Activated CD4-positive, alpha-beta memory T cell treated with anti-CD3 and anti-CD28 coated beads, Interleukin-2, amount 10 ng/mL, durations not matched to agents 7 days and 5 days (primary cell): ENCODE measurements at places on chromosomes 13 and 19.

GRCh38 chr13:107374038-107374437 is 806.1 kb upstream of the ARGLU1 start:
- H3K4me1 ChIP-seq: no peaks in the 10 kb centered on the region
- no peaks in the 10 kb centered on the region for H3K36me3 ChIP-seq
- DNase-seq: no peak
- H3K27me3 ChIP-seq: no peaks in the 10 kb centered on the region

GRCh38 chr19:18271433-18271841 is 2.8 kb downstream of the IQCN start:
- DNase-seq: no peak
- no peak overlapping the region for H3K27ac ChIP-seq
- peaks cover 20% of the 10 kb centered on the region for H3K36me3 ChIP-seq
- no peaks in the 10 kb centered on the region for H3K27me3 ChIP-seq
- H3K4me1 ChIP-seq: peaks cover 17% of the 10 kb centered on the region
- H3K4me3 ChIP-seq: no peak overlapping the region

DNA sequence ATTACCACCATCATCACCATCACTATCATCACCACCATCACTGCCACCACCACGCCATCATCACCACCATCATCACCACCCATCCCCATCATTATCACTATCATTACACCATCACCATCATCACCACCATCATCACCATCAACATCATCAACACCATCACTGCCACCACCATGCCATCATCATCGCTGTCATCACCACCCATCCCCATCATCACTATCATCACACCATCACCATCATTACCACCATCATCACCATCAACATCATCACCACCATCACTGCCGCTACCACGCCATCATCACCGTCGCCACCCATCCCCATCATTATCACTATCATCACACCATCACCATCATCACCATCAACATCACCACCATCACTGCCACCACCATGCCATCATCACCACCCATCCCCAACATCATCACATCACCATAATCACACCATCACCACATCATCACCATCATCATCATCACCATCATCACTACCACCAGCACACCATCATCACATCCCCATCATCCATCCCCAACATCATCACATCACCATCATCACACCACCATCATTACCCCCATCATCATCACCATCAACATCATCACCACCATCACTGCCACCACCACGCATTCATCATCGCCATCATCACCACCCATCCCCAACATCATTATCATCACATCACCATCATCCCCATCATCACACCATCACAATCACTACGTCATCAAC is 61.7 kb downstream of the TUBGCP3 start:
- H3K27me3 ChIP-seq: no peaks in the 10 kb centered on the region
- H3K27ac ChIP-seq: no peak overlapping the region
- no peak overlapping the region for H3K4me3 ChIP-seq
- H3K4me1 ChIP-seq: no peaks in the 10 kb centered on the region
- DNase-seq: no peak
- H3K36me3 ChIP-seq: peaks cover 13% of the 10 kb centered on the region

- no peaks in the 10 kb centered on the region for H3K36me3 ChIP-seq
- no peak overlapping the region for H3K27ac ChIP-seq
- no peaks in the 10 kb centered on the region for H3K4me1 ChIP-seq
- peaks cover 3% of the 10 kb centered on the region for H3K27me3 ChIP-seq
- DNase-seq: no peak
Observed at GRCh38 chr13:77832339-77833100, 86.1 kb downstream of the EDNRB start.

- no peak overlapping the region for H3K27ac ChIP-seq
- H3K4me1 ChIP-seq: peaks cover 12% of the 10 kb centered on the region
- H3K36me3 ChIP-seq: no peaks in the 10 kb centered on the region
Observed at GRCh38 chr13:24192811-24193162, 32.3 kb downstream of the SPATA13 start.

DNA sequence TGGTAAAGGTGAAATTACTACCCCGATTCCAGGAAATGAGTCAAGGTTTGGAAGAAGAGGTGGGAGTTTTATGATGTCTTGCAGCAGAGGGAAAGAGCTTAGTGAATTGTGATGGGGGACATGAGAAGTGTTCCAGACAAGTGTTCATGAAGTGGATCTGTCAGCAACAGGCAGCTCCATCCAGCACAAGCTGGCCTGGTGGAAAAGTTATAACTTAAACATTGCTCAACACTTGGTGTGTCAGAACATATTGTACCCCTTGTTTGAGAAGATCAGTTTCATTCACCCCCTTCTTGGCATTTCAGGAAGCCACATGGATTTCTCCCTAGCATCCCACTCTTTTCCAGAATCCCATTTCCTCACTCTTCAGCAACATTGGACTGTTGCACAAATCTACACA is 222.0 kb downstream of the B3GLCT start:
- no peaks in the 10 kb centered on the region for H3K4me1 ChIP-seq
- DNase-seq: no peak
- no peaks in the 10 kb centered on the region for H3K36me3 ChIP-seq
- H3K27me3 ChIP-seq: peaks cover 8% of the 10 kb centered on the region
- H3K4me3 ChIP-seq: no peak overlapping the region
- no peak overlapping the region for H3K27ac ChIP-seq

- no peaks in the 10 kb centered on the region for H3K27me3 ChIP-seq
- H3K4me1 ChIP-seq: no peaks in the 10 kb centered on the region
- DNase-seq: no peak
- H3K27ac ChIP-seq: no peak overlapping the region
- H3K4me3 ChIP-seq: no peak overlapping the region
Observed at GRCh38 chr13:41700790-41701310, 243.5 kb downstream of the RGCC start.

GRCh38 chr19:11769995-11770394 is 3.2 kb downstream of the ZNF441 start:
- H3K4me3 ChIP-seq: no peak overlapping the region
- H3K36me3 ChIP-seq: peaks cover 61% of the 10 kb centered on the region
- DNase-seq: no peak
- H3K27me3 ChIP-seq: peaks cover 1% of the 10 kb centered on the region
- peaks cover 20% of the 10 kb centered on the region for H3K4me1 ChIP-seq

GRCh38 chr13:53161251-53161650 is 132.6 kb downstream of the OLFM4 start:
- no peaks in the 10 kb centered on the region for H3K27me3 ChIP-seq
- no peak overlapping the region for H3K27ac ChIP-seq
- no peak overlapping the region for H3K4me3 ChIP-seq
- H3K4me1 ChIP-seq: no peaks in the 10 kb centered on the region
- no peak for DNase-seq

DNA sequence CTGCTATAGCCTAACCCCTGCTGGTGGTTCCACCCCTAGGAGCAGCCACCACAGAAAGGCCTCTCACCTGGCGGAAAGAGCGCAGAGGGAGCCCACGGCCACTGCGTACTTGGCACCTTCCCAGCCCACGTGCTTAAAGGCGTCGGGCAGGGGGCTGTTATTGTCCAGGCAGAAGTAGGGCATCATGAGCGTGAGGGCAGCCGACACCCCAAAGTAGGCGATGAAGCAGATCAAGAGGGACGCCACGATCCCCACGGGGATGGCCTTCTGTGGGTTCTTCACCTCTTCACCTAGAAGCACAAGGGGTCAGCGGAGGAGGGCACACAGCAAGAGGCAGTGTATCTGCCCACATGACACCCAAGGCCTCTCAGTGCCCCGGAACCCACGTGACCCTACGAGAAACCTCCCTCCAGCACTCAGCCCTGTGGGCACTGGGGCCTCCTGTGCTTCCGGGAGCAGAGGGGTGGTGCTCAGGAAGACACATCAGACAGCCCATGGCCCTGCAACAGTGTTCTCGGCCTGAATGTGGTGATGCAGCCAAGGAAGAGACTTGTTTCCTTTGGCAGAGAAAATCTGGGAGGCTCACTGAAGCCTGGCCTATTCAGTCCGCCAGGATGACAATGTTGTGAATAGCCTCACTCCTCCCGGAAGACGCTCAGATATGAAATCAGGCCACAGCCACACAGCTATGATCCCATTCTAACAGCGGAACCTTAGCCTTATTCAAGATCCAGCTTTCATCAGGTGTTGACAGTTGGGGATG is 72.1 kb downstream of the SLC7A1 start:
- H3K36me3 ChIP-seq: peaks cover 62% of the 10 kb centered on the region
- H3K4me3 ChIP-seq: no peak overlapping the region
- no peak overlapping the region for H3K27ac ChIP-seq
- DNase-seq: no peak

- no peak for DNase-seq
- H3K4me3 ChIP-seq: no peak overlapping the region
- H3K27me3 ChIP-seq: no peaks in the 10 kb centered on the region
Observed at GRCh38 chr13:41111454-41111853, 21.1 kb downstream of the KBTBD6 start.
